ENCODE measurements at places on chromosomes 16 and 17.

- no peak for DNase-seq
Observed at GRCh38 chr16:11340710-11341109, 4.5 kb upstream of the RMI2 start.

DNA sequence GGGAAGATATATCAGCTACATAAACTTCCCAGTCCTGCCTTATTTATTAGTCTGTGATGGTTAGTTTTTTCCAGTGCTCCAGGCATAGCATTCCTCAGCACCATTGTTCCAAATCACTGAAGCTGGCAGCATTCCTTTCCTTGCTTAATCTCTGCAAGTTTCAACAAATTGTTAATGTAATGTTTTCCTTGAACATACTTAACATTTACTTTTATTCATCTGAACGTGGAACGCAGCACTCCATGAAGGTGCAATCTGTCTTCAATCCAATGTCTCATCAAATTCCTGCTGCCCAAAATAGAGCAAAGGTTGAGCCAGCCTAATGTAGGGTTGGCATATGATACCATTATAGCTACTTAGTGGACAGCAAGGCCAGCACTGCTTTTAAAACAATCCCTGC, 441.1 kb upstream of the RBFOX1 start:
- DNase-seq, result no peak

DNA sequence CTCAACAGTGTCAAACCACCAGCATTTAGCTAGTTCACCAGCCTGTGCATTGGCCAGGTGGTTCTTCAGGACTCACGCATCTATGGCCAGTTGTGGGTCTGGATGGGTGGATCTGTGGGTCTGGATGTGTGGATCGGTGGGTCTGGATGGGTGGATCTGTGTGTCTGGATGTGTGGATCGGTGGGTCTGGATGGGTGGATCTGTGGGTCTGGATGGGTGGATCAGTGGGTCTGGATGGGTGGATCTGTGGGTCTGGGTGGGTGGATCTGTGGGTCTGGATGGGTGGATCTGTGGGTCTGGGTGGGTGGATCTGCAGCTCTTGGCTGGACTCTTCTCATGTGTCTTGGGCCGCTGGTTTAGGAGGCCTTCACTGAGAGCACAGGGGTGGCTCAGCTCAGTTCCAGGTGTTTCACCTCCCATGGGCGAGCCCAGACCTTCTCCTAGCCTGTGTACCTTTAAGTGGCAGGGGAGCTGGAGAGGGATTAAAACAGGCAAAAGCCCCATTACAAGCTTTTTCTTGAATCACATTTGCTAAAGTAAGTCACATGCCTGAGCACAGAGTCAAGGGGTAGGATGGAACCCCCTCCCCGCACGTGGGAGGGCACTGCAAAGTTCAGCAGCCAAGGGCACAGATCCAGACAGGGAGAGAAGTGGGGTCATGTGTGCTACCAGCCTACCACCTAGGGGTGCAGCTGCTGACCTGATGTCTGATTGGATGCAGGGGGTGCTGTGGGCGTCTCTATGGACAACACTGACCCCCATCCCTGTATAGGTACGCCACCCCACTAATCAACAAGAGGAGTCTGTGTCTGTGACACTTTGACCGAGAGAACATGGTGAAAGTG, 3.4 kb upstream of the NUBP1 start:
- DNase-seq, result no peak

DNA sequence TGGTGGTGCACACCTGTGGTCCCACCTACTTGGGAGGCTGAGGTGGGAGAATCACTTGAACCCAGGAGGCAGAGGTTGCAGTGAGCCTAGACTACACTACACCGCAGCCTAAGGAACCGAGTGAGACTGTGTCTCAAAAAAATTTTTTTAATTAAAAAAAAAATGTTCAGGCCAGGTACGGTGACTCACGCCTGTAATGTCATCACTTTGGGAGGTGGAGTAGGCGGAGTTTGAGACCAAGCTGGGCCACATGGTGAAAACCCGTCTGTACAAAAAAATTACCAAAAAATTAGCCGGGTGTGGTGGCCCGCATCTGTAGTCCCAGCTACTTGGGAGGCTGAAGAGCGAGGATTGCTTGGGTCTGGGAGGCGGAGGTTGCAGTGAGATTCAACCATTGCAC, 3.6 kb upstream of the FAM222B start:
- no peak for DNase-seq

DNA sequence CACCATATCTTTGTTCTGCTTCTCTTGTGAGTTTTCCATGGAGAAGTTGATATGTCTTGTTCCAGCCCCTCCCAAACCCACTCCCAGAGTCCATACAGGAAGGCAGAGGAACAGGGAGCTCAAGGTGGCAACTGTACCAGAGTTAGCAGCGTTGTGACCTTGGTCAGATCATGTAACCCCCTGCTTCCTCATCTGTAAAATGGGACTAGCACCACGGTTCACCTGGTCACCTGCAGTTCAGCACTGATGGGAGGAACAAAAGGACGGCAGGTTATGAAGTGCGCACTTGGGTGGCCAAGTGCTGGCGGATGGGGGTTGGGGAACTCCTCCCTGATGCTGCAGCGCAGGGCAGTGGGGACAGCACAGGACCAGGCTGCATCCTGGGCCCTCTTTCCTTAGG, 7.7 kb upstream of the NEUROD2 start:
- DNase-seq, result no peak

- no peak for DNase-seq
Observed at GRCh38 chr17:72984926-72985325, 107.6 kb downstream of the SLC39A11 start.

DNA sequence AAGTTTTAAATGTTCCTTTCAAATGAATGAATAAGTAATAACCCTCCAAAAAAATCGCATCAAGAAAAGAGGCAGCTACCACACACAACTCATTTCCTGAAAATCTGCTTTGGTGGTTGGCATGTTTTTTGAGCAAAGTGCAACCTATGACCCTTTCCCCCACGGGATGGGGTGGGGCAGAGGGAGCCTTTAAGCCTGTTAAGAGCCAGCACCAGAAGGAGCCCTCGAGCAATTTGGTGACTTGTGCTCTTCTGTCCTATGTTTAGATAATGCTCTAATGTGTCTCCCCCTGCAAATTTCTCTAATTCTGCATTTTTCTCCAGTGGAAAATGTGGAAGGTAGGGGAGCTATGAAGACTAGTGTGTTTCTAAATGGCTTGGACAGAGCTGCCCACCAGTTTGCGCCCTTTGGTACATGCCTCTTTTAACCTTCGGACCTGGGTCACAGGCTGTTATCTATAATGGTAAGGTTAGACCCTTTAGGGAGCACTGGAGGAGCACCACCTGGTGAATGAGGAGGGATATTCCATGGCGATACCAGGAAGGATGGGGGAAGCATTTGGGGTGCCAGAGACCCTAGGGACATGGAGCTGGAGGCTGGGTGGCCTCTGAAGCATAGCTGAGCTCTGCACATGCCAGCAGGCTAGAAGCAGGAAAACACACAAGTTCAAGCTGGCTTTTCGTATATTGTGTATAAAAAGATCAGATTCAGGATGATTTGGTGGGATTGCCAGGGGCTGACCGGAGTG, 1.6 kb downstream of the PYCARD start:
- DNase-seq, result no peak

- DNase-seq, result peak; percentile 89
Observed at GRCh38 chr17:42422958-42423712, at the start of gene CAVIN1. Gene CAVIN1, minus strand, starts transcription at chr17:42423256. Its CDS starts 159 bp downstream, at chr17:42423097.

GRCh38 chr17:30361766-30362279, 16.9 kb upstream of the CPD start:
- no peak for DNase-seq

GRCh38 chr16:7362231-7362630, 29.6 kb downstream of the RBFOX1 start:
- DNase-seq, result no peak

DNA sequence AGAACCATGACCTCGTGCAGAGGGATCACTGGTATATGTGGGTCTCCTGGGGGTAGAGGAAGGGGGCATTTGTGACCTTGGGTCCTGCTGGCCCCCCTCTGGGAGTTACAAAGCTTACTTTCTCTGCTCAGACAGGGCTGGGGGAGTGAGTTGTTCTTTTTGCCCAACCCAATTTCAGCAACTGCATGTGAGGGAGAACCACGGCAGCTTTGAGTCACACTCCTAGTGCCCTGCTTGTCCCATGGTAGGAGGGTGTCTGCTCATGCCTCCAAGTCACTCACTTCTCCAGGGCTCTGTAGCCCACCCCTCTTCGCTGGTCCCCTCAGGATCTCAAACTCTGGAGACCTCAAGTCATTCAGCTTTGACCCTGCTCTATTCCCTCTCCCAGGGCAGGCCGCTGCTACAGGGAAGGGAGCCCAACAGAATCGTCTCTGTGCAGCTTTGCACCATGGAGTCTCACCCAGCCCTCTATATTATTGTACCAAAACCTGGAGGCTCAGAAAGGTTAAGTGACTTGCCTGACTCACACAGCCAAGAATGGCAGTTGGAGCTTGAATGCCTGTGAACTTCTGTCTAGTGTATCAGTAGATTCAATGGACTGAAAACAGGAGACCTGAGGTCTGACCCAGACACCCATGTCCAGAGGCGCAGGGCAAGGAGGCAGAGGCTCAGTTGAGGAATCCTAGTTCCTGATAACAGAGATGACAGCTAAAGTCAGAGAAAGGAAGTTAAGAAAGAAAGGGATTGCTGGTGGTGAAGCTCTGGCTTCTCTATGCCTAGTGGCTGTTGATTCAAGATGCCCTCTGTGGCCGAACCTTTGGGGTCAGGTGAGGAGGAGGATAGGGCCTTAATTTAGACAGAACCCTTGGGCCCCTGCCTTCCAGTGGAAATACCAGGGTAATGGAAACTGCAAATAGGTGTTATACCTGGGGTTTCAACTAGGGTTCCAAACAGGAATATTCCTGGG, 14.6 kb upstream of the ETV4 start:
- no peak for DNase-seq
